Fibroblast of skin of scalp (primary cell): ENCODE measurements at places on chromosomes 1 and 21.

DNA sequence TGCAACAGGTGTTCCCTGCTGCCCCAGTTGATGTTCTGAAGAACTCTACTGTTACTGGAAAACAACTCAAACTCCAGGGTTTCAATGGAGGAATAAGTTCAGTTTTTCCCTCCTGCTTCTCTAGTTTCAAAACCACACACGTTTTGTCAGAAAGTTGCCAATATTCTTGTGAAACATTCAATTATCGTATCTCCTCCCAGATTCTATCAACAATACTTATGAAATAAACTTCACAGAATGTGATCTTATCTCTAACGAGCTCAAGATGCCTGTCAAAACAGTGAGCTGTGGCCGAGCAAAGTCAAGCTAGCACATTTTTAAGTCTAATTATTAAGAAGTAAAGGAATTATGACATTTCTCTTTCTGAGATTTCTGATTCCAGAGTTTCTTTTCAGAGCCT lies 4.7 kb downstream of the OR2B11 start:
- no peak for DNase-seq

- DNase-seq: no peak
Measured at GRCh38 chr1:21774835-21775549, 8.0 kb downstream of the USP48 start.

DNA sequence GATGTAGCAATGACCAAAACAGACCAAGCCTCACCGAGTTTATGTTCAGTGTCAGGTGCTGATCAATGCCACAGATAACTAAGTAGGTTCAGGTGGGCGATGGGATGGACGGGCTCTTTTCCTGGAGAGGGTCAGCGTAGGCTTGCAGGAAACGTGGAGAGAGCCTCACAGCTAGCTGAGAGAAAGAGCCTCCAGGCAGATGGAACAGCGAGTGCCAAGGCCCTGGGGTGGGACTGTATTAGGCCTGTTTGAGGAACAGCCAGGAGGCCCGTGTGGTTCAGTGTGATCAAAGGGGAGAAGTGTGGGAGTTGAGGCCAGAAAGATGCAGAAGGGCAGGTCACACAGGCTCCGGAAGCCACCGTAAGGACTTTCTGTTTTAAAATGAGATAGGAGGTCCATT lies 7.3 kb upstream of the UTS2 start:
- no peak for DNase-seq

- DNase-seq: peak; percentile 11
Measured at GRCh38 chr1:89633800-89634625, 1.1 kb downstream of the LRRC8C start.

DNA sequence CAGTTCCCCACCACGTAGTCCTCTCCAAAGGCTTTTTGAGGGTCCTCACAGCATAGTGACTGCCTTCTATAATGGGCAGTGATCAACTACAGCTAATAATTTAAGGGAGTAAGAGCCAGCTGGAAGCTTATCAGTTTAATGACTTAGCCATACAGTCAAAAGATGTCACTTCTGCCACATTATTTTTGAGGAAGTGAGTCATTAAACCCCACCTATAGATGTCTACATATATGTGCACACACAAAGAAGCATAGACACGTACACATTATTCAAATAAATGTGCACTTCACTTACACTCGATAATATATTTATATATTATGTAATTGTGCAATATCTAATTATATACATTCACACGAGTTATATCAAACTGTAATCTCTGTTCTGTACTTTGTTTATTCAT lies 1704.7 kb downstream of the KCNT2 start:
- no peak for DNase-seq

GRCh38 chr1:41810446-41810845 lies 108.3 kb downstream of the HIVEP3 start:
- DNase-seq: peak; percentile 68

- DNase-seq: no peak
Measured at GRCh38 chr1:23525558-23526250, 5.3 kb downstream of the E2F2 start.

GRCh38 chr1:202362212-202362611 lies 13.7 kb downstream of the PPP1R12B start:
- DNase-seq: no peak

GRCh38 chr1:33736496-33736895 lies 127.4 kb upstream of the HMGB4 start:
- no peak for DNase-seq

DNA sequence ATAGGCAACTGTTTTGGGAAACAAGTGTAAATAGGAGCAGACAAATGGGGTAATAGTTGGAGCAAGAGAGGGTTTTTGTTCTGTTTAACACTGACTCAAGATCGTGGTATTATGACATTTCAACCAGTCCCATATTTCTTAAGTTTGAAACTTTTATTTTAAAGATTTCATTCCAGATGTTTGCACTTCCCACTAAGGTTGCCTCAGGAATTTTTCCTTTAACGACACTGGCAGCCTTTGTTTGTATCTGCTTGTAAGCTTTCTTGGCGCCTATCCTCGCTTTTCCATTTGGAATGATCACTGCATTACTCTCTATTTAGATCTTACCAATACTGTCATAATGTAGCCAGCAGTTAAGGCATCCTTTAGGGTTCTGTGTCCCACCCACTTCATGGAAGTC lies 67.7 kb downstream of the ALG6 start:
- DNase-seq: no peak

- DNase-seq: peak; percentile 61
Measured at GRCh38 chr1:55584526-55585401, 369.6 kb upstream of the USP24 start.

DNA sequence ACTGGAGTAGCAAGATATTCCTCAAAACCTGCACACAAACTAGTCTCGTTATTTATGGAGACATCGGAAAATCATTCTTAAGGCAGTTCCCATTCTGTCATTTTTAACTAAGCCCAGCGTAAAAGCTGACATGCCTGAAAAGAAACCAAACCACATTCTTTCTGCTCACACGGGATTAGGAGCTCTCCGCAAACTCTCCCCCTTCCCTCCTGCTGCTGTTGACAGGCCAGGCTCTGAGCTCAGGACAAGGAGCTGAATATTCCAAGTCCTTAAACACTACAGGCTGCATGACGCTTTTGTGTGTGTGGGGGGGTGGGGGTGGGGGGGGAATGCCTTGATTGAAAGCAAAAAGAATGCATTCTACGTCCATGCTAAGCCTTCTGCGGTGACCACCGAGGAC lies 5.2 kb downstream of the OLIG1 start:
- peak; percentile 46 for DNase-seq

- no peak for DNase-seq
Measured at GRCh38 chr21:15212206-15212605, 147.4 kb upstream of the NRIP1 start.

DNA sequence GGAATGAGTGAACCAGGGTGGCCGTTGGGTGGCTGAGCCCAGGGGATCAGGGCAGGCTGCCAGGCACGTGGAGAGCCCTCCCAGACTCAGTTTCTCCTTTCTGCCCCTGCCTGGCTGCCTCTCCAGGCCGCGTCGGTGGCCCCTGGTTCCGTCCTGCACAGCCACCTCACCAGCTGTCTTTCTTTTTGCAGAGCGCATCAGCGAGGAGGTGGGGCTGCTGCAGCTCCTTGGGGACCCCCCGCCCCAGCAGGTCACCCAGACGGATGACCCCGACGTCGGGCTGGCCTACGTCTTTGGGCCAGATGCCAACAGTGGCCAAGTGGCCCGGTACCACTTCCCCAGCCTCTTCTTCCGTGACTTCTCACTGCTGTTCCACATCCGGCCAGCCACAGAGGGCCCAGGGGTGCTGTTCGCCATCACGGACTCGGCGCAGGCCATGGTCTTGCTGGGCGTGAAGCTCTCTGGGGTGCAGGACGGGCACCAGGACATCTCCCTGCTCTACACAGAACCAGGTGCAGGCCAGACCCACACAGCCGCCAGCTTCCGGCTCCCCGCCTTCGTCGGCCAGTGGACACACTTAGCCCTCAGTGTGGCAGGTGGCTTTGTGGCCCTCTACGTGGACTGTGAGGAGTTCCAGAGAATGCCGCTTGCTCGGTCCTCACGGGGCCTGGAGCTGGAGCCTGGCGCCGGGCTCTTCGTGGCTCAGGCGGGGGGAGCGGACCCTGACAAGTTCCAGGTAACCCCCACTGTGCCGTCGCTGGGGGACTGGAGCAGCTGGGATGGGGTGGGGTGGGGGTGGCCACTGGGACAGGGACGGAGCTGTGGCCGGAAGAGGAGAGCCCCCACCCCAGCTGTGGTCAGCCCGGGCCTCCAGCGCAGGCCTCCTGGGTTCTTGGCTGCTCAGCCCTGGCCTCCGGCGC lies 63.3 kb downstream of the COL18A1 start:
- DNase-seq: no peak

- DNase-seq: no peak
Measured at GRCh38 chr1:4177425-4178150, 277.5 kb upstream of the C1orf174 start.

DNA sequence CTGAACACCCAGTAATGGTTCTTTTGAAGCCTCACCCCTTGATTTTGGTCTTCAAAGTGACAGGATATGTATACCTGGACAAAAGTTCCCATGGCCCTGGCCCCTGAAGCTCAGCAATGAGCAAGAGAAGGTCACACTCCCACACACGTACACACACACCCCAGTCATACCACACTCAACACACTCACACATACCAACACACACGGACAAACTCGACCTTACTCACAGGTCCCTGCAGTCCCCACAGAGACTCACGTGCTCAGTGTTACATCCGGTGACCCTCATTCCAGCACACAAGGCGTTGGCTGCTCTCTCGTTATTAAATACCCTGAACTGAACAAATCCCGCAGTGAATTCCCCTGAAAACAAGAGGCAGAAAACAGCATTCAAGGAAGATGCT lies 5.9 kb downstream of the ITLN1 start:
- no peak for DNase-seq

DNA sequence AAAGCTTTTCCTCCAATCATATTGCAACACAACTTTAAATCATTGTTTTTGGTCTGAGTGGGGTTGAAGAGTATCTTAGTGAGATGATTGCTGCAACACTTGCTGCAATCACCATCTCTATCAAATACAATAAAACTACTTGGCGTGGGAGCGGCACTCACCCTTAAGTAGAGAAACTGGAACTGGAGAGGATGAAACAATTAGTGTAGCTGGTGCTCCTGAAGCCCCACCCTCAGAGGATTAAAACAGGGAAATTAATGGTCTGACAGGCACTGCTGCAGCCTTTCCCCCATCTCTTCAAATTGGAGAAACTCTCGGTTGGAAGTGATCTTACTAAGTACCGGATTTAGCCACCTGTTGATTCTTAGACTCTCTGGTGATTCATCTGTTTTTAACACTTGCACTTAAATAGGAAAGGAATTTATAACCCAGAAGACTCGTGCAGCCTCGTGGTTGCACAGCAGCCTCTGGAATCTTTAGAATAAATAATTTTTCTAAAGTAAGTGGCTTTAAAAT lies 80.5 kb upstream of the KIF26B start:
- DNase-seq: peak; percentile 41

DNA sequence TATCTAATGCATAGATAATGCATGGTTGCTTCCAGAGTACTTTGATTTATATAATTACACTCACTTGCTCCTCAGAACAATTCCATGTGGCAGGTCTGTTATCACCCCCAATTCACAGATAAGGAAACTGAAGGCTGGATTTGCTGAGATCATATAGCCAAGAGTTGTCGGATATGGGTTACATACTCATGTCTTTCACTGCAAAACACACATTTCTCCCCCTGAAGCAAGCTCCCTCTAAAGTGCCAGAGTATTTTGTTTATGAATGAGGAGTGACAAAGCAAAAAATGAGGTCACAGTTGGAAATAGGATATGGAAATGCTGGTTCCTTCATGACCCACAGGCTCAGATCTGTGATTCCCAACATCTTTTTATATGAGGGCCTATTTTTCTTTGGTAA lies 134.2 kb downstream of the ROR1 start:
- DNase-seq: no peak

GRCh38 chr1:21781815-21782348 lies 1.1 kb downstream of the USP48 start:
- DNase-seq: peak; percentile 64
